ENCODE measurements at places on chromosomes 3 and 15.

DNA sequence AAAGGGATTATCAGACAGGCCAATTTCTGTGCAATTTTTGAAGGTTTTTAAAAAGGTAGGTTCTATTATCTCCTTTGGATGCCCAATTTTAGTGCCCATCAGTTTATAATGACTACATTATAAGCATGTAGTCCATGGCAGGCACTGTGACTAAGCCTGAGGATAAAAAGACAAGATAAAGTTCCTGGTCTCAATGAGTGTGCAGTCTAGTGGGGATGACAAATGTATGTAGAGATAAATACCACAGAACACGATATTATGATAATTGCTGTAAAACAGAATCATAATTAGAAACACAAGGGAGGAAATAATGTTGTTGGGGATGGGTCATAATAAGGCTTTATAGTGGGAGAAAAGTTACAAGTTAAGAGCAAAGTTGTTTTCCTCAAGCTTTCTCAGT lies 163.1 kb downstream of the ZNF385D start:
- DNase-seq = no peak

- no peak for DNase-seq
Observed at GRCh38 chr15:75705854-75706681, 6.6 kb downstream of the CSPG4 start.

- DNase-seq = no peak
Observed at GRCh38 chr3:16370872-16371740, 106.1 kb downstream of the OXNAD1 start.

- no peak for DNase-seq
Observed at GRCh38 chr3:52923963-52924362, 26.6 kb upstream of the STIMATE start.

DNA sequence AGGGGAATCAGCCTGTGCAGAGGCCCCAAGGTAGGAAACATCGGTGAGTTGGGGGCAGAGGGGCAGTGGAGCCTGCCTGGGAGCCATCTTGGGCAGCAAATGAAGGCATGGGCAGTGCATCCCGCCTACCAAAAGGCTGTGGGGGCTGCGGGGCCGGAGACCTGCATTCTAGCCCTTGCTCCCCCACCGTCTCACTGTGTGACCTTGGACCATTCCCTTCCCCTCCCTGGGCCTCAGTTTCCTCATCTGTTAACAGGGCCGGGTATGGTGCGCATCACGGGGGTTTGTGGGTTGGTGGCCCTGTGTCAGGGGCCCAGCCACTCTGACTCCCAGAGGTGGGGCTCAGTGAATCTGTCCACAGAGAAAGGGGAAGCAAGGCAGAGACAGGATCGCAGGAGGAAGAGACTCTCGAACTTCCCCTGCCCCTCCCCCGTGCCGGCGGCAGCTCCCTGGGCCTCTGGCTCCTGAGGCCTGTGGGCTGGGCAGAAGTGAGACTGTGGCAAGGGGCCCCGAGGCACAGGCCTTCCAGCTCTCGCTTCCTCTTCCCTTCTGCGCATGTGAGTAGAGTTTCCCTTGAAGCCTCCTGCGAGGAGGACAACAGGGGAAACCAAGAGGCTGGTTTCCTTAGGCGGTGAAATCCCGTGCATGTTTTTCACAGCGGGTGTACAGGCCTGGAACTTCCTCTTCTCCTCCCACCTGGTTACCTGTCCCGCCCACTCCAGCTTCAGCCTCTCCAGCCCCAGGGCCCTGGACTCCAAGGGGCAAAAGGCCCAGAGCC lies 42.9 kb downstream of the IDH2 start:
- DNase-seq = peak; percentile 36

GRCh38 chr3:192840143-192840836 lies 77.4 kb downstream of the MB21D2 start:
- DNase-seq = no peak

DNA sequence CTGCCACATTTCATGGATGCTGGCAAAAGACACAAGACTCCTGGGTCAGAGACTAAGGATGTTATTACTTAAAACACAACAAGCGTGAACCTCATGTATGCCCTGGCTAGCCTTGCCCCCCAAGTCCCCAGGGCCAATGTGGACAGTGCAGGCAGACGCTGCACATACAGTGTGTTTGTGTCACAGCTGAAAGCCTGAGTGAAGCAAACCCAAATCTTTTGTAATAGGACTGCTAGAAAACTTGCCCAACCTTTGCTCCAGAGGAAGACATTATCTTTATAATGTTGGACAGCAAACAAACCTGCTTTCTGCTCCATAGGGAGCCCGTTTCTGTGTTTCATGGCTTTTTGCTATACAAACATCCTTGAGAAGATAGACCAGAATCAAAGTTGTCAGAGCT lies 282.0 kb upstream of the RORA start:
- DNase-seq = no peak

DNA sequence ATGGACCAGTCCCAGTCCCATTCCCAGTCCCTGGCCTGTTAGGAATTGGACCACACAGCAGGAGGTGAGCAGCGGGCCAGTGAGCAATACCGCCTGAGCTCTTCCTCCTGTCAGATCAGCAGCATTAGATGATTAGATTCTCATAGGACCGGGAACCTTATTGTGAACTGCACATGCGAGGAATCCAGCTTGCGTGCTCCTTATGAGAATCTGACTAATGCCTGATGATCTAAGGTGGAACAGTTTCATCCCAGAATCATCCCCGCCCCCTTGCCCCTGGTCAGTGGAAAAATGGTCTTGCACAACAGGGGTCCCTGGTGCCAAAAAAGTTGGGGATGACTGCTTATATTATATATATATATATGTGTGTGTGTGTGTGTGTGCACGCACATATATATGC lies 63.1 kb downstream of the IFT57 start:
- DNase-seq = no peak

DNA sequence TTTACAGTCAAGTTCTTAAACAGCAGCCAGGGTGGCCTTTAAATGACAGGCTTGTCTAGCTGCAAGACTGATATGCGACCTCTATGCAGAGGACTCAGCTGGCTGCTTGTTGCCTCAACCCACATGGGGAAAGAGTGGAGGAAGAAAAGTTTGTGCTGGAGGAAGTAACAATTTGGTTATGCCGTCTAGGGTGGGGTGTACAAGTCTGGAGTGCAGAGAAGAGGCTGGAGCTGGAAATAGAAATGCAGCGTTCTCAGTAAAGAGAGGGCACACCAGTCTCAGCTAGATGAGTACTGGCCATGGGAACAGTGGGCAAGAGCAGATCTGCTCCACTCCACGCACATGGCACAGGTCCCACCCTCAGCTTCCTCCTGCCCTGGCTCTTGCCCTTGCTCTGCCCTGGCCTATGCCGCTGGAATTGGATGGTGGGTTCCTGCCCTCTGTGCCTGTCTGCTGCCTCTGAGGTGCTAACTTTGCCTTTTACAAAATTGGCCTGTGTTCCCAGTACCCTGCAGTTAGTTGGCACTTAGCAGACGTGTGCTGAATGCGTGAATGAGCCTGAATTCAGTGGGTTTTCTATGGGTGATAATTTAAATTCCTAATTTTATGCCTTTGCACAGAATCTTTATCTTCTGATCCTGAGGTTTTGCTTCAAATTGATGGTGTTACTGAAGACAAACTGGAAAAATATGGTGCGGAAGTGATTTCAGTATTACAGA lies 59.7 kb upstream of the FURIN start:
- DNase-seq = no peak

DNA sequence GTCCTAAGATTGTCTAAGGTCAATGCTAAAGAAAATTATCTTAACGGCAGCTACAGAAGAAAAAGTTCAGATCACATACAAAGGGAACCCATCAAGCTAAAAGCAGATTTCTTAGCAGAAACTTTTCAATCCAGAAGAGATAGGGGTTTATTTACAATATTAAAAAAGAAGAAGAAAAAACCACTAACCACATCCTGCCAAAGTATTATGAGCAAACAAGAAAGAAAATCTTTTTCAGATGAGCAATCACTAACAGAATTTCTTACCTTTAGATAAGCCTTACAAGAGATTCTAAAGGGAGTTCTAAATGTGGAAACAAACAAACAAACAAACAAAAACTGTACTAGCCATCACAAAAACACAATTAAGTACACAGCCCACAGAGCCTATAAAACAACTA lies 1015.8 kb upstream of the EPHA6 start:
- DNase-seq = no peak

DNA sequence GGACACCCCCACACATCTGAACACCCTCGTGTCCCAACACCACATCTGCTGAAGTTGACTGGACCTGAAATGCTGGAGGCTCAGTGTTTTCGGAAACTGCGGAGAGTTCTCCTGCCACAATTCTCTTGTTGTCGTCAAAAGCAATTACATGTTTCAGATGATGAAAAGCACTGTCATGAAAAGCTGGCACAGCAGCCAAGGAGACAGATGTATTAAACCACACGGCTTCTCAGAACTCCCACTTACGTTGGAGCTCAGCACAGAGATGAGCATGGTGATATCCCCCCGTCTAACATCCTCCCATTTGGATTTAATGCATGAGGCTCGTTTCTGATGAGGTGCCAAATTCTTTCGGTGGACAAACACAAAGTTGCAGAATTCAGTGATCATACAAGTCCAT lies 180.1 kb downstream of the RORA start:
- no peak for DNase-seq

- DNase-seq = no peak
Observed at GRCh38 chr15:84784262-84784661, 32.9 kb upstream of the ALPK3 start.

GRCh38 chr3:183269345-183269744 lies 16.3 kb downstream of the B3GNT5 start:
- no peak for DNase-seq

DNA sequence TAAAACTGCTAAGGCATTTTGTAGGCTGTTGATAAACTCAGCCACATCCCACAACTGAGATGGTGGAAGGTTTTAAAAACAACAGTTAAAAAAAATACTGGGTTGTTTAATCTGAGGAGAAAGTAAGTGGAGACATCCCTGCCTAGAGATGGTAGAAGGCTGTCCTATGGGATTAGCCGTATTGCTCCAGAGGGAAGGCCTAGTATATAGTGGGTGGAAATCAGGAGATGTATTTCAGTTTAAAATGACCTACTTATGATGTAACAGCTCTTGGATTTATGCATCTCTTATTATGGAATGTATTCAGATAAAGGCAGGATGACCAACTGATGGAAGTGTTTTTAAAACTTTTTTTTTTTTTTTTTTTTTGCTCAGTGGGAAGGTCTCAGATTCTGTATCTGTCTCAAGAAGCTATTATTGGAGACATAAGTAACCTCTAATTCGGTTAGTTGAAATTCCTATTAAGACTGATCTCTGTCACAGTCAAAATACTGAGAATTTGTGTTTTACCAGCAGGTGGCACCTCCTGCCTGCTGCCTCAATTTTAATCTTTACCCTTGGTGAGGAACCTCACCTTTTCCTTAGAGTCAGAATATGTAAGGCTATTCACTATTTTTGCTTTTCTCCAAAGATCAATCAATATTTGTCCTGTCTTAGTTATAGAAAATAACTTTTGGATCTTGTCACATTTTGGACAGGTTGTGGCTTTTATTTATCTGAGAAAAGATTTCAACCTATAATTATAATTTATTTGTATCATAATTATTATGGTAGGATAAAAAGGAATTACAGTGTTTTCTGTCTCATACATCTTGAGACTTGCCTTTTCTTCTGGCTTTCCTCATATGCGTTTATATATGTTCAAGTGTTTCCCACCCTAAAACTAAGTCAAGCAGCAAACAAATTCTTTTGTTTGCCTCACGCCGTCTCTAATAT lies 63.0 kb downstream of the VPS8 start:
- no peak for DNase-seq

GRCh38 chr3:179971280-179971679 lies 65.5 kb downstream of the PEX5L start:
- DNase-seq = no peak

- DNase-seq = peak; percentile 91
Observed at GRCh38 chr3:48898383-48899234, at the start of gene SLC25A20. SLC25A20 (minus strand) TSS chr3:48898882; CDS start chr3:48898794, 88 bp downstream.

DNA sequence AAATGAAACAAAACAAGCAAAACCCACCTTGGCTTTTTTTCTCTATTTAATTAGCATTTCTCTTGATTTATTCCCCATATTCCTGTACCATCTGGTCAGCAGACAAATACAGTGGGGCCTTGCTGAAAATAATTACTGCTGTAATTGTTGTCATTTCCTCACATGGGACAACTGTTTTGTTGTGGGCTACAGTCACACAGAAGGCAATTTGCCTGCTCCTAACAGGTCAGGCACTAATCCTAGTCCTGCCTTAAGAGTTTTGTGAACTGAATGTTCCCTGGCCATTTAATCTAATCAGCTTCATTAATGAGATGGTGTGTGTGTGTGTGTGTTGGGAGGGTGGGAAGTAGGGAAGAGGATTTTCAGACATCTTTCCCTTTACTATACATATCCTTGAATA lies 11.6 kb downstream of the TRPC1 start:
- no peak for DNase-seq

GRCh38 chr15:101286471-101287114 lies 8.5 kb downstream of the SNRPA1 start:
- DNase-seq = no peak

DNA sequence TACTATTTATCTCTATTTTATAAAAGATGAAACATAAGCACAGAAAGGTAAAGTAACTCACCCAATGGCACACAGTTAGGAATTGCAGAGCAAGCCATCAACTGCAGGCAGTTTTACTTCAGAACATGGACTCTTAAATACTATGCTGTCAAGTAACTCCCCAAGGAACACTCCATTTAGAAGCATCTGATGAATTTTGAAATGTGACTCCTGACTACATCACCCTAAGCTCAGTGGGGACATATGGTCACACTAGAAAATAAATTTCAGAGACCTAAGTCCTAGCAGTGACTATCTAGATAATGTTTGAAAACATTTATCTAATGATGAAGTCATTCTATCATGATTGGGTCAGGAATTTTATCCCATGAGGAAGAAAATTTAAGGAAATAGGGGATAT lies 272.8 kb upstream of the ARRDC4 start:
- no peak for DNase-seq

DNA sequence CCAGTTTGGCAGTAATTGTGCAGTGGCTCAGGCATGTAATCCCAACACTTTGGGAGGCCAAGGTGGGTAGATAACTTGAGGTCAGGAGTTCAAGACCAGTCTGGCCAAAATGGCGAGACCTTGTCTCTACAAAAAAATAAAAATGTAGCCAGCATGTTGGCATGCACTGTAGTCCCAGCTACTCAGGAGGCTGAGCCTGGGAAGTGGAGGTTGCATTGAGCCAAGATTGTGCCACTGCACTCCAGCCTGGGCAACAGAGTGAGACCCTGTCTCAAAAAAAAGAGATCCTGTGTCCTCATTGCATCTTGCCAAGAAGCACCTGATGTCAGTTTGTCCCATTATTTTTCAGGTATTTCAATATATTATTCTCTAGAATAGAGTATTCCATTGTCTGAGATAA lies 61.8 kb downstream of the CRTC3 start:
- DNase-seq = no peak

GRCh38 chr3:105328338-105328730 lies 38.4 kb upstream of the ALCAM start:
- DNase-seq = no peak

DNA sequence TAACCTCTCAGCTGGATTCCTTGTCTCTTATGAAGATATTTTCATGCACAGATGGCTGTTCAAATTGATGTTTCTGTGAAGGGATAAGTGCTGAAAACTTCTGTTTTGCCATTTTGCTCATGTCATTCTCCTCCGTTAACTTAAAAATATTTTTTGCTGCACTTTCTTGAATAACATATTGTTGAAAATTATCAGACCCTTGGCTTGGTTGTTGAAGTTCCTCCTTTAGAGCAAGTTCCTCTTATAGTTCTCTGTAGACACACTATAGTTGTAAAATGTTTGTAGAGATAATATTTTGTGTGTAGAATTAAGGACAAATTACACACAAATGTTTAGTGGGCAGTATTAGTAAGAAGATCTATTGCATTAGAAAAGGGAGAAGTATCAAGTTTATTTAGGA lies 300.4 kb downstream of the SV2B start:
- no peak for DNase-seq

GRCh38 chr3:168342946-168343850 lies 247.5 kb upstream of the GOLIM4 start:
- DNase-seq = no peak

Measured in activated CD8-positive, alpha-beta memory T cell treated with anti-CD3 and anti-CD28 coated beads, Interleukin-2, amount 50 U/mL, for 4 hours (primary cell).